ENCODE measurements at places on chromosomes 6 and 20. TPM values are rescaled to one million over a fixed set of nuclear protein-coding genes. Genes with fewer than 3 reads are reported as not detected.

DNA sequence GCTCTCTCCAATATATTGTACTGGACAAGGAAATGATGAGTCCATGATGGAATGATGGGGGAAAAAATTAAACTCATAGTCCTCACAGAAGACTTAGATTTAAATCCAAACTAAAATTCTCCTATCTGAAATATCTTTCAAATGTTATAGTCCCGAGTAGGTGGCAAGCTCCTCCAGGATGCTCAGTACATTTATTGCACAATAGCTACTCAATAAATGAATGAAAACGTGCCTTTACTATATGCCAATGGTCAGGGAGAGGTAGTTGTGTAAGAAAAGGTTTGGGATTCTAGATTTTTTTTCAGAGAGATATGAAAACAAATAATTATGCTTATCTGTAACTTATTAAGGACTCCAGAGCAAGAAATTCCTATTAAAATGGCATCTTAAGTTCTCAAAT is 32.8 kb downstream of the HS3ST5 start:
- no peak overlapping the region for H3K4me3 ChIP-seq
- no peak overlapping the region for H3K27ac ChIP-seq
- DNase-seq = no peak
- no peaks in the 10 kb centered on the region for H3K4me1 ChIP-seq

DNA sequence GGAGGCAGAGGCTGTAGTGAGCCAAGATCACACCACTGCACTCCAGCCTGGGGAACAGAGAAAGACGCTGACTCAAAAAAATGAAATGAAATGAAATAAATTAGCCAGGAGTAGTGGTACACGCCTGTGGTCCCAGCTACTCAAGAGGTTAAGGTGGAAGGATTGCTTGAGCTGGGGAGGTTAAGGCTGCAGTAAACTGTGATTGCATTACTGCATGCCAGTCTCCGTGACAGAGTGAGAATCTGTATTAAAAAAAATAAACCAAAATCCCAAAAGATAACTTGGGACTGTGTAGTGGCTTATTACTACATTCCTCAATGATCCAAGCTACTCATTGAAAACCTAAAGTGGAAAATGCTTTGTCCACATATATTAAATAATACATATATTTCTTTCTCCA is 87.0 kb downstream of the SGK1 start:
- no peak for DNase-seq
- no peaks in the 10 kb centered on the region for H3K36me3 ChIP-seq
- H3K4me1 ChIP-seq = peaks cover 6% of the 10 kb centered on the region
- no peak overlapping the region for H3K27ac ChIP-seq
- H3K27me3 ChIP-seq = no peaks in the 10 kb centered on the region

GRCh38 chr20:19070026-19070425 is 142.4 kb upstream of the SLC24A3 start:
- no peaks in the 10 kb centered on the region for H3K36me3 ChIP-seq
- peaks cover 6% of the 10 kb centered on the region for H3K4me1 ChIP-seq
- H3K4me3 ChIP-seq = no peak overlapping the region
- H3K27ac ChIP-seq = no peak overlapping the region
- no peaks in the 10 kb centered on the region for H3K27me3 ChIP-seq

DNA sequence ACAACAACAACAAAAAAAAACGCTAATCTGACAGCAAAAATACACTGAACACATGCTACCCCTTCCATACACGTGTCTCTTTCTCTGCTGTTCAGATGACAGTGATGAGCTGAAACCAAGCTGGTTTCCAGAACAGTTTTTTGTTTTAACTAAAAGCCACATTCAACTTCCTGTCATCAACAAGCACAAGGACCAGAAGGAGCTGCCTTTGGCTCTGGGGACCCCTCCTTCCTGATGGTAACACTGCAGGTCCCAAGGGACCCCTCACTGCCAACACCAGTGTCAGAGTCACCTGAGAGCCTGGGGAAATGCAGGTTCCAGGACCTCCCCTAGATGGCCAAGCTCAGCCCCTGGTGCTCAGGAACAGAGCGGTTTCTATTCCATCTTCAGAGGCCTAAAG is 6.0 kb downstream of the CST7 start:
- H3K4me3 ChIP-seq = no peak overlapping the region
- no peak overlapping the region for H3K27ac ChIP-seq
- H3K36me3 ChIP-seq = no peaks in the 10 kb centered on the region
- no peak for DNase-seq
- no peaks in the 10 kb centered on the region for H3K27me3 ChIP-seq

DNA sequence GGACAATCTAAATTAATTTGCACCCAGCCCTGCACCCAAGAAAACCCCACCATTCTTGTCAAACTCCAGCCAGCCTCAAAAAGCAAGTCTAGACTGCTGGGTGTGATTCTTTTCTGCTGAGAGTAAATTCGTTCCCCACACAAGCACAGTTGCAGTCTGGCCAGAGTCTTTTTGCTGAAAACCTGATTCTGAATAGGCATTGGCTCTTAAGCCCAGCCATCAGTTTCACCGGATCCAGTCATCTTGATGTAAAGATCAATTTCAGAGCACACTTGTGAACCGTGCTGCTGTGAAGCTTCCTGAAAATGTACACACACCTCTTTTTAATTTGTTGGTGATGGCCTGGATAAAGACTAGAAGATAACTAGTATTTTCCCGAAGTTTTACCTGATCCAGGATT is 159.4 kb upstream of the GGTLC1 start:
- no peak overlapping the region for H3K4me3 ChIP-seq
- DNase-seq = no peak
- no peaks in the 10 kb centered on the region for H3K27me3 ChIP-seq
- H3K36me3 ChIP-seq = no peaks in the 10 kb centered on the region
- no peak overlapping the region for H3K27ac ChIP-seq
- H3K4me1 ChIP-seq = peaks cover 20% of the 10 kb centered on the region

DNA sequence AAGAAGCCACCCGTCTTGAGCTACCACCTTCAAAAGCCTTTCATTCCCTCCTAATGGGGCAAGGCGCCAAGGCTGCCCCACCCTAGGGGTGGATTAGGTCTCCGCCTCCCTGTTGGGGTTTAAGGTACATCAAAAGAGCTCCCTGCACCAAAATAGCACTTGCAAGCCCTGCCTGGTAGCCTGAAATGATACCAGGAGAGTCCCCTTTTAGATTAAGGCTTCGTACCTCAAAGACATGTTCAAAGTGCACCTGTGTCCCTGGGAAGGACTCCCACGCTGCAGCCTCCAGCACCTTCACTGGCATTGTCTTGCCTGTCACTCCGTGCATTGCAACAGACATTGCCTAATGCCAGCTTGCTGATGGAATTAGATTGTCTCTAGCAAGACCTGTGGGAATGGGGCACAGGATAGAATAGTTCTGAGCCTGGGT is 15.7 kb upstream of the CDKN1A start:
- peak; percentile 56 for DNase-seq
- no peak overlapping the region for H3K27ac ChIP-seq
- peaks cover 33% of the 10 kb centered on the region for H3K4me1 ChIP-seq
- no peaks in the 10 kb centered on the region for H3K36me3 ChIP-seq

The ADAT2 gene
- 5.5 TPM for total RNA-seq

The HRH3 gene
- not detected for total RNA-seq

The C20orf202 gene
- not detected for total RNA-seq

The GJE1 gene
- total RNA-seq = not detected

The CTAGE9 gene
- total RNA-seq = not detected

The HLA-DRB5 gene
- total RNA-seq = not detected

The LIME1 gene
- total RNA-seq = 18.7 TPM
